ENCODE measurements at places on chromosomes 4 and X. TPM values are rescaled to one million over a fixed set of nuclear protein-coding genes. Genes with fewer than 3 reads are reported as not detected.

- H3K27ac ChIP-seq = peak overlapping the region; percentile 77
- no peaks in the 10 kb centered on the region for H3K27me3 ChIP-seq
- peak overlapping the region; percentile 15 for H3K4me3 ChIP-seq
- H3K4me1 ChIP-seq = peaks cover 17% of the 10 kb centered on the region
These were observed 2.5 kb downstream of the NYX start for GRCh38 chrX:41449615-41450014.

- H3K27ac ChIP-seq = no peak overlapping the region
- no peak for DNase-seq
- H3K27me3 ChIP-seq = no peaks in the 10 kb centered on the region
These were observed 2212.0 kb downstream of the PCDH7 start for GRCh38 chr4:32932156-32932555.

- no peaks in the 10 kb centered on the region for H3K4me1 ChIP-seq
- H3K27me3 ChIP-seq = peaks cover 6% of the 10 kb centered on the region
- H3K36me3 ChIP-seq = no peaks in the 10 kb centered on the region
- no peak for DNase-seq
- no peak overlapping the region for H3K4me3 ChIP-seq
- H3K27ac ChIP-seq = no peak overlapping the region
These were observed 91.6 kb upstream of the NMU start for GRCh38 chr4:55727746-55728145.

The TAF7L gene
- not detected for total RNA-seq

- H3K27ac ChIP-seq = no peak overlapping the region
- H3K4me3 ChIP-seq = no peak overlapping the region
- no peaks in the 10 kb centered on the region for H3K27me3 ChIP-seq
- H3K36me3 ChIP-seq = no peaks in the 10 kb centered on the region
- no peak for DNase-seq
These were observed 1.7 kb downstream of the RNF175 start for GRCh38 chr4:153758136-153758535.

DNA sequence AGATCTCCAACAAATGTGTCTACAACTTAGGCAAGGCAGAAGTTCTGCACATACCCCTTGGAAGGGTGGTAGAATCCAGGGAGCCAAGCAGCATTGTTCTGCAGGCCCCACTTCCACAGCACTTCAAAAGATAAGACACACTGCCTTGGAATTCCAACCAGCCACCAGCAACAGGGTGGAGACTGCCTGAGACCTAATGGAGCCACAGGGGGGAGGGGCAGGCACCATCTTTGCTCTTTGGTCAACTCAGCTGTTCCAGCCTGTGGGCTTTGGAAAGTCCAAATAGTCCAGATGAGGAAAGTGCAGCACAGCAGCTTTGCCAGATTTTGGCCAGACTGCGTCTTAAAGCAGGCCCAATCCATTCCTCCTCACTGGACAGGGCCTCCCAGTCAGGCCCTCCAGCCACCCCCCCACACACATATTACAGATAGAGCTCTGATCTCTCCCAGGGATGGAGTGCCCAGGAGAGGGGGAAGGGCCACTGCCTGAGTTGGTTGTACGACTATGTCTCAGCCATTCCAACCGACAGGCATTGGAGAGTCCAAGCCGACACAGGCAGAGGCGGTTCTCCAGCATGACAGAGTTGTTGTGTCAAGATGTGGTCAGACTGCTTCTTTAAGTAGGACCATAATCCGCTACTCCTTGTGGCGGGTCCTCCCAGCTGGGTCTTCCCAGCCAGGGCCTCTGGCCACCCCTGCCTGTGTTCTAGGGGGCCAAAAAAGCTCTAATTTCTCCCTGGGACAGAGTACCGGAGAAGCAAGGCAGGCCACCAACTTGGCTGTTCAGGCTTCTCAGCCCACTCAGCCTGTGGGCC is 42.5 kb upstream of the ANTXR2 start:
- no peak overlapping the region for H3K4me3 ChIP-seq
- DNase-seq = no peak
- no peak overlapping the region for H3K27ac ChIP-seq

DNA sequence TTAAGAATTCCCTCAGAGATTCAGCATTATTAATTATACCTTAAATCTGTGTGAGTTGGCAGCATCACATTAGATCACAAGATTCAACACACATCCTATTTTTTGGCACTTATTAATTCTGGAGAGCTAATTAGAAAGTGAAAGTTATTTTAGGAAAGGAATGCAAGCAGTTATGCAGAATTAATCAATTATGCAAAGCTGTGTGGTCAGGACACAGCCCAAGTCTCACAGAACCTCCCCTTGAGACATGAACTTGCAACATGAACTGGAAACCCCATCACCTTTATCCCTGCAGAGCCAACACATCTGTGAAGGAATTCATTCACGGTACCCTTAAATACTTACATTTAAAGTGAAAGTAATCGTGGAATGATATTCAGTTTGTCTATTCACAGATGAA is 80.5 kb downstream of the TSPAN5 start:
- no peaks in the 10 kb centered on the region for H3K27me3 ChIP-seq
- no peaks in the 10 kb centered on the region for H3K36me3 ChIP-seq
- peaks cover 32% of the 10 kb centered on the region for H3K4me1 ChIP-seq
- H3K27ac ChIP-seq = no peak overlapping the region

The AMTN gene
- not detected for total RNA-seq

- no peaks in the 10 kb centered on the region for H3K27me3 ChIP-seq
These were observed 364.9 kb downstream of the ZNF674 start for GRCh38 chrX:46180258-46180687.

GRCh38 chr4:169050284-169050683 is 40.2 kb upstream of the CBR4 start:
- no peak for DNase-seq
- H3K27ac ChIP-seq = peak overlapping the region; percentile 52
- no peaks in the 10 kb centered on the region for H3K36me3 ChIP-seq
- peaks cover 5% of the 10 kb centered on the region for H3K4me1 ChIP-seq
- no peak overlapping the region for H3K4me3 ChIP-seq

The PNPLA4 gene
- 19.1 TPM for total RNA-seq

DNA sequence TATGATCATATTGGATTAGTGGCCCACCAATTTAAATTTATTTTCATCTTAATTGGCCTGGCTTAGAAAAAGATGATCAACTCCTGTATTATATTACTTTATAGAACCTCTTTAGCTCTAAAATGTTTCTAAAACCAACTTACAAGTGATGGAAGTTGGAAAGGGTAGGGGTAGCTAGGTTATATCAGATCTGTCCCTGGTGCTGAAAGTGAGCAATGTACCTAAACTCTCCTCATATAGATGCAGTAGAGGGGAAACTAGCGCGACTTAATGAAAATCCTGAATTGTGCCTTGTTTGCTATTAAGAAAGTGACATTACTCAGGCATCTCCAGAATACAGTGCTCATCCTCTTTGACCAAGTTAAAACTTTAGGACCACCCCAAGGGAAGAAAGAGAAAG is 7.5 kb upstream of the PTCHD1 start:
- no peaks in the 10 kb centered on the region for H3K27me3 ChIP-seq
- H3K4me3 ChIP-seq = no peak overlapping the region
- H3K36me3 ChIP-seq = no peaks in the 10 kb centered on the region
- no peak overlapping the region for H3K27ac ChIP-seq
- no peaks in the 10 kb centered on the region for H3K4me1 ChIP-seq

The UCP1 gene
- total RNA-seq = not detected

DNA sequence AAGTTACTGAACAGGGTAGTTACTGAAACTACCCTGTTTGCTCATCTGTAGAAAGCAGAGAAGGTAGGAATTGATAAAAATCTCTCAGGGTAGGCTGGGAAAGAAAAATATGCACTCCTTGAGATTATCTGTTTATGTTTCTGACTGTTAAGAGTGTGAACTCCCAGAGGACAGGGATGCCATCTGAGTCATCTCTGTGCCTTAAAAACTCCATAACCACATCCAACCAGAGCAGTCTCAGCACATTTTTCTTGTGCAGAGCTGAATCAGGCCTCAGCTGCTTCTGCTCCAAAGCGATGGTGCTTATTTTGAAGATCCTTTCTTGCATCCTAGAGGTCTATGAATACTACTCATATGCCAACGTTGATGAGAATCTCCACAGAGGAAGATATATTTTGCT is 9.9 kb downstream of the CENPVL3 start:
- no peak overlapping the region for H3K4me3 ChIP-seq
- no peaks in the 10 kb centered on the region for H3K36me3 ChIP-seq

DNA sequence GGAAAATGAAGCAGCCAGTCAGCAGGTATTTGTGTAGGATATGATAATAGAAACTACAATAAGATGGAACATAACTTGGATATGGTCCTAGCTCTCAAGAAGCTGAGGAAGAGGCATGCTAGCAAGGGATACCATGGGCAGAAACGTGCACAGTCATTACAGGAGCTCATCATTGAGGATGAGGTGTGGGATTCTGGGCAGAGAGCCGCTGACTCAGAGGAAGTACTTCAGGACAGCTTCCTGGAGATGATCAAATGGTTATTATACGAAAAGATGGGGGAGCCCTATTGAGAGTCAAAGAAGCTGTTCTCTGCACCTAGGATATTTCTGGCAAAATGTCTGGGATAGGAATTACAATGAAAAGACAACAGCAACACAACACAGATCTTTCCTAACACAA is 116.0 kb upstream of the PDE5A start:
- peaks cover 44% of the 10 kb centered on the region for H3K4me1 ChIP-seq
- no peak overlapping the region for H3K27ac ChIP-seq
- H3K36me3 ChIP-seq = no peaks in the 10 kb centered on the region
- no peak overlapping the region for H3K4me3 ChIP-seq
- H3K27me3 ChIP-seq = no peaks in the 10 kb centered on the region

- no peaks in the 10 kb centered on the region for H3K27me3 ChIP-seq
- H3K4me1 ChIP-seq = no peaks in the 10 kb centered on the region
- H3K4me3 ChIP-seq = no peak overlapping the region
- H3K36me3 ChIP-seq = no peaks in the 10 kb centered on the region
- no peak overlapping the region for H3K27ac ChIP-seq
These were observed 96.6 kb downstream of the KIT start for GRCh38 chr4:54754394-54754793.

DNA sequence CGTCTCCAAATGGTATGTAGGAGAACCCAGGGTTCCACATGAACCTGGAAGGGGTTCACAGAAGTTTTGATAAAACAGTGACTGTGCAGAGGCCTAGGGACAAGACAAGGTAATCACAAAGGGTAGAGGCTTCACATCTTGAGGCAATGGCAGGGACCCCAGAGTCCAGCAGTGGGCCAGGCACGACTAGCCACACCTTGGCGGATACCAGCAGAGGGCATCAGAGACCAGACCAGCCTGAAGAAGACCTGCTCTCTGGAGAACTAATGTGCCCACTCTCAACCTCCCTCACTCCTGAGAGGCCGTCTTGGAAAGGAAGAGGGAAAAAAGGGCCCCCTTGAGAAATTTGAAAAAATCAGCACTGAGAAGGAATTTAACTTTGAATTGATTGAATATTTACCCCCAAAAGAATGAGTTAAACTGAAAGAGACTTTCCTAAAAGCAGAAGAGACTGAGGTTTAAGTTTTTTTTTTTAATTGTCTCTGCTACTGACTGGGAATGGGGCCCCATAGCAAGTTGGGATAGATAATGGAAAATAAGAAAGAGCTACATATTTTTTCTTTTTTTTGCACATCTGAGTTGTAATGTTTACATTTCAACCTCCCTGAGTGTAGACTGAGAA is 243.8 kb upstream of the JADE1 start:
- peaks cover 20% of the 10 kb centered on the region for H3K4me1 ChIP-seq
- no peak overlapping the region for H3K4me3 ChIP-seq
- no peaks in the 10 kb centered on the region for H3K27me3 ChIP-seq
- H3K27ac ChIP-seq = no peak overlapping the region

GRCh38 chr4:35872273-35872672 is 372.0 kb downstream of the ARAP2 start:
- no peak for DNase-seq
- H3K4me1 ChIP-seq = no peaks in the 10 kb centered on the region
- H3K27me3 ChIP-seq = no peaks in the 10 kb centered on the region
- H3K36me3 ChIP-seq = no peaks in the 10 kb centered on the region
- no peak overlapping the region for H3K27ac ChIP-seq

DNA sequence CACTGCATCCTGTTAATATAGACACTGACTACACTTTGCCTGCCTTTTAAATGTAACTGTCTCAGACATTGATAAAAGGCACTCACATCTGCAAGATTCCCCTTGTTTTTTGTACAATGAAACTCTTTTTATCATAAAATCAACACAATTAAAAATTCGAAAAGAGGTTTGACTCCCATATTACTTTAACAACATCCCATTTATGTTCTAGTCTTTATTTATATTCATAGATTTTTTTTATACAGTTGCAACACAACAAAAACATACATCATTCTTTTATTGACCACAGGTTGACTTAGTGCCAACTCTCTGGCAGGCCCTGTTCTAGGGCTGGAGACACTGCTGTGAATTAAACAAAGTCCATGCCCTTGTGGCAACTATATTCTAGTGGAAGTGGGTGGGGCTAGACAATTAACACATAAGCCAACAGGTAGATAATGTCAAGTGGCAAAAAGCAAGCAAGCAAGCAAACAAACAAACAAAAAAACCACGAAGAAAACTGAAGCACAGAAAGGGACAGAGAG is 36.8 kb downstream of the ANK2 start:
- H3K27me3 ChIP-seq = no peaks in the 10 kb centered on the region
- no peak for DNase-seq
- no peak overlapping the region for H3K27ac ChIP-seq

The F8A3 gene
- 9.4 TPM for total RNA-seq

The PDE5A gene
- 154 TPM for total RNA-seq

The KCNE5 gene
- not detected for total RNA-seq

DNA sequence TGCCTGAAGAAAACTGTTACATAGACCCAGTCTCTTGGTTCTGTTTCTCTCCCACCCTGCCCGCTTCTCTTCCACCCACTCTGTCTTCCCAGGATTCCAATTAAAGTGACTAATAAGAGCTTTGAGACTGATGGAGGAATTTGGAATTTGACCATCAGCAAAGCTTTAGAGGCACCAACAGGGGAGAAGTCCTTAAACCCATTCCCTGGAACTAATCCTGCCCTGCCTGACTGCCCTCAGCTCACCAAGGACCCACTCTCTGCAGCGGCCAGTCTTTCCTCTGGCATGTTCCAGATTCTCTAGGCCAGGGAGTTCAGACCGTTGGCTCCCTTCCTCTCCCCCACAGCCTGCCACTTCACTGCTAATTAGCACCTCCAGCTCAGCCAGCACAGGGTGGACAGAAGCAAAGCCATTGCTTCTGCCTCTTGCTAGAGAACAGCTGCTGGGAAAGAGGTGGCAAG is 23.9 kb downstream of the SCD5 start:
- H3K4me1 ChIP-seq = peaks cover 9% of the 10 kb centered on the region
- no peaks in the 10 kb centered on the region for H3K27me3 ChIP-seq
- H3K4me3 ChIP-seq = no peak overlapping the region
